ENCODE measurements at places on chromosomes 7 and 10.

DNA sequence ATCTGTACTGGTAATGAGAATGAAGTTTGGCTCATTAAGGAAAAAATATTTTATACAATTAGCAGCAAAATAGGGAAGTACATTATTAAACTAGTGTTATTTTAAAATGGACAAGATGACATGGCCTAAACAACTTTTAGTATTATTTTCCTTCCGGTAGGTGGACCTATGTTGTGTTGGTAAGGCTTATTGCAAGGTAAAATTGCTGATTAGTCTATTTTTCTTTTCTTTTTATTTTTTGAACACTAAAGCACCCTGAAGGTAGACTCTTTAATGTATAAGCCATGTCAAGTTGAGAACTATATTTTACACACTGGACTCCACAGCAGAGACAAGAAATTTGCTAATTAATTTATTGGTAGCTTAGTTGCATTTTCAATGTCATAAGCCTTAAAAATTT, 239.5 kb upstream of the POT1 start:
- DNase-seq, result no peak

DNA sequence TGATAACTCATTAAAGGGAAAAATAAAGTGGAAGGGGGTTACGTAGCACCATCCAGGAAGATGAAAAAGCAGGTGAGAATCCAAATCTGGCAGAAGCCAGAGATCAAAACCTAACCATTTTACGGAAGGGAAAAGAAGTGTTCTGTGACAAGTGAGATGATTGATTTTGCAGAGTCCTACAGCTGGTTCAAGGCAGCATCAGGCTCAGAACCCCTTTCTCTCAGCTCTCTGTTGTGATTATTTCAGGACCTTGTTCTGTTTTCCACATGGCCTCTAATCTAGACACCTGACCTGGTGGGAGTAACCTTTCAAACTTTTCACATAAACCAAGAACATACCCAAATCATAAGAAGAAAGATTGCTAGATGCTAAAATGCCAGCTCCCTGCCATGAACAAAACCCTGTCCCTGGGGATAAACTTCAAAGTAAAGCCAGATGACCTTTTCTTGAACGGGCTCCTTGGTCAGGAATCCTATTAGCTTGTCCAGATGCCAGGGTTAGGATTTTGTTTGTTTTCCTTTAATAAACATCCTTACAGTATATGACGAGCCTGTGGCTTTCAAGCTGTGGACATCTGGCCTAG, 5.9 kb downstream of the DUSP5 start:
- DNase-seq, result no peak

DNA sequence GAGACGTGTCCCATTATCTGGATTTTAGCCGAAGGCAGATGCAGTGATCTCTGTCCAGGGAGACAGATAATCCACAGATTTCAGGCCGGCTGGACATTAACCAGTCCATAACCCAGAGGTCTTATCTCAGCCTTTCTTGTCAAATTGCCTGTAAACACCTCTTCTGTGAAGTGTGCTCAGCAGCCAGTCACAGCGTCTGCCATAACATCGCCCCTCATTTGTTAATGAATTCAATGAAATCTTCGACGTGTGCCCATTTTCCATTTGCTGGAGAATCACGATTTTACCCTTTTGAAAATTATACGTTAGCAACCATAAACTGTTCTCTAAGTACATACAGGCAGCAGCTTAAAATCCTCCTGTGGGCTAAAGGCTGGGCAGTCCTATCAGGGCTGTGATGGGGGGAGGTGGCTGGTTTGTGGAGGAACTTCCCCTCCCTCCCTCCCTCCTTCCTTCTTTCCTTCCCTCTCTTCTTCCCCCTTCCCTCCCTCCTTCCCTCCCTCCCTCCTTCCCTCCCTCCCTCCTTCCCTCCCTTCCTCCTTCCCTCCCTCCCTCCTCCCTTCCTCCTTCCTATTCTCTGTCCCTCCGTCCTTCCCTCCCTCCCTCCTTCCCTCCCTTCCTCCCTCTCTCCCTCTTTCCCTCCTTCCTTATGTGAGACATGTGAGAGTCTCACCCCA, 26.6 kb upstream of the FAM20C start:
- no peak for DNase-seq

- DNase-seq, result no peak
Observed at GRCh38 chr10:87594864-87595263, 64.8 kb upstream of the PAPSS2 start.

DNA sequence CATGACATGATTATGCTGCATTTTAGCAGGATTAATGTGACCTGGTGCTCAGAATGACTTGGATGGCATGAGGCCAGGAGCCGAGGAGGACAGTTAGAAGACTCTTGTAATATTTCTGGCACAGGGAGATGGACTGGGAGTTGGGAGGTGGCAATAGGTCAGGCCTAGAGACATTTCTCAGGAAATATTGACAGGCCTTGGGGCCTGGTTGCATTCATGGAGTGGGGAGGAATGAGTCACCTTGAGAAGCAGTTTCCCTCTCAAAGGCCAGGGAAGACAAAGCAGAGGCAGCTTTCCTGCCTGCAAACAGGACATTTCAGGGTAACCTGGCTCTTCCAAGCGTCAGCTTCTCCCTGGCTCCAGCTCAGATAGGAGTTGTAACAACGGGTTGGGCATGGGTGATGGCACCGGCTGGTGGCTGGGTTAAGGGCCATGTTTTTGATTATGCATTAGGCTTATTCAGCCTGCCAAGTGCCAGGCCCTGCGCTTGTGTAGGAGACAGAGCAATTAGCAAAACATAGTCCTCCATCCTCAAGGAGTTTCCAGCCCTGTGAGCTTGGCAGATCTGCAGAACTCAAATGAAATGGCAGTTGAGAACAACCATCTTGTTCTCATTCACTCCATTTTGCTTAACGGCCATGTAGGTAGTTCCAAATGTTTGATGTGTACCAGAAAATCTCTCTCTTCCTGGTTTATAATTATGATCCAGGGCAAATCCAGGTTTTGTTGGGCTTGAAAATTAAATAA, 38.2 kb downstream of the HK1 start:
- no peak for DNase-seq

DNA sequence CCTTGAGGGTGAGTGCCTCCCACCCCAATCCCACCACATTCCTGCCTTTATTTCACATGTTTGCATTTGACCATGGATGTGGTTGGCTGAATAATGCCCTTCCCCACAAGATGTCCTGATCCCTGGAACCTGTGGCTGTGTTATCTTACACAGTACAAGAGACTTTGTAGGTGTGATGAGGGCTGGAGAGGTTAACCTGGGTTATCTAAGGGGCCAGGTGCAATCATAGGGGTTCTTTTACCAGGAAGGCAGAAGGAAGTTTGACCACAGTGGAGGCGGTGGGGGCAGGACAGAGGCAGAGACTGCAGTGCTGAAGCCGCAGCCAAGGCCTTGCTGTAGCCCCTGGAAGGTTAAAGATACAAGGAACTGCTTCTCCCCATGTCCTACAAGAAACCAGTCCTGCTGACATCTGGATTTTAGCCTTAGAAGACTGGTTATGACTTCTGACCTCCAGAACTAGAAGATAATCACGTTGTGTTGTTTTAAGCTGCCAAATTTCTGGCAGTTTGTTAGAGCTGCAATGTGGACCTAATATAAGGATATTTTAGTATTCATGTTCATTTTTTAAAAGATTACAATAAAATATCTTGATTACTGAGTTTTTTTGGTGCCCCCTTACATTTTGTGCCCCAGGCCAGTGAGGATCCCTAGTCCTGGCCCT, 136.6 kb downstream of the ARHGAP22 start:
- no peak for DNase-seq

GRCh38 chr7:32536585-32536984, 41.3 kb downstream of the AVL9 start:
- DNase-seq, result no peak

DNA sequence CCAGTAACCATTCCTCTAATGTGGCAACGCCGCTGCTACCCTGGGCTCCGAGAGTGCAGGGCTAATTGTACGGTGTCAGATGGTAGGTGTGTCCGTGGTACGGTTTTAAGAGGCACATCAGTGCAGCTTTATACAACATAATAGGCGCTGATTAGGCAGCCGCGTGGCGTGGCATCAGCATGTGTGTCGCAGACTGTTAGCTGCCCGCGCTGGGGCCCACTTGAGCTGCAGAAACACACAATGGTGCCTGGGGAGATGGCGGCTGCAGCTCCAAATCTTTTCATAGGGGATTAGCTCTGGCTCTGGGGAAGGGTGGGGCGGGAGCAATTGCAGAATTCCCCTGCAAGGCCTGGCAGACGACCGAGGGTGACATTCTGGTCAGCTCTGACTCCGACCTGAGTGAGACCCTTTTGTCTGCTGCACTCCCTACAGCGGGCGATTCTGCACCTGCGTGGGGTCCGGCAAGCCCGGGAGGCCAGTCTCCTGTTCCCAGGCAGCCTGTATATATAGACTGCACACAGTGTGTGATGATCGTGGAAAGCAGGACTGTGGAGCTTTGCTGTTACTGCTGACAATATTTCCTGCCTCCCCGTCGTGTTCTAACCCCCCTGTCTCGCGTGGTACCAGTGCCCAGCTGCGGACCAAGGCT, 722.7 kb upstream of the CELF2 start:
- DNase-seq, result no peak

- no peak for DNase-seq
Observed at GRCh38 chr10:111709603-111710002, 474.0 kb downstream of the GPAM start.

DNA sequence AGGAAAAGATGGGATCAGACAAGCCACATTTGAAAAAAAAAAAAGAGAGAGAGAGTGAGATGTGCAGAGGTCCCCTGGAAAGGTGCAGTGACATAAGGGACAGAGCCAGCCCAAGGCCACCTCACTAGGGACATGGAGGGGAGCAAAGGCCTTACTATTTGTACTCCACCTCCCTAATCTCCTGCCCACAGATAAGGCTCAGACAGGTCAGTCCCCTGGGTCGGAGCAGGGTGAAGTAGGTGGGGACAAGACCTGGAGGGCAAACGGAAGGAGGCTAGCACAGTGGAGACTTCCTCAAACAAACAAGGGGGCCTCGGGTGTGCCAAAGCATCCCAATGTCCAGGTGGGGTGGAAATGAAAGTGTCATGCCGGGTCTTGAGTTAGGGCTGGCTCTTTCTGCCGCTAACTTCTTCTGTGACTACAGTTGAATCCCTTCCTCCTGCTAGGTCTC, 7.0 kb downstream of the PRF1 start:
- no peak for DNase-seq

DNA sequence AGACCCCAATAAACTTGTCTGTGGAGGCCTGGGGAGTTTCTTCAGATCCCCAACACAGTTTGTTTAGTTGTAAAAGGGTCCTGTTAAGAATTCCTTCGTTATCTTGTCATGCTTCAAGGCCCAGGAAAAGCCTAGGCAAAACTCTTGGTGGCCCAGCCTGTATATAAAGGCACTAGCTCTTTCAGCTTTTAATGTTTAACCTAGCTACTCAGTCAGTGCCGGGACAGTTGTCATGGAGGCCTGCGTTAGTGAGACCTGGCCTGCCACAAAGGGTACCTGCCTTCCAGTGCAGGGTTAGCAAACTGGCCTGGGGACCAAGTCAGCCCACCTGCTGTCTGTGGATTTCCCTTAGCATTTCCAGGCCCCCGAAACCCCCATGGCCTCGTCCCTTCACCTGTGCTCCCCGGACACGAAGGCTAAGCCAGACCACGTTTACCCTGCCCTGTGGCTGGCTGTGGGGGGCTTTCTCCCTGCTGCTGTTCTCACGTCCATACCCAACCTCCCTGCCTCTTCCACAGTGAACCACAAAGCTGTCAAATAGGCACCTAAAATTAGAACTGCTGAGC, 96.9 kb upstream of the PPP2R2D start:
- no peak for DNase-seq

GRCh38 chr7:26165950-26166683, 14.1 kb downstream of the NFE2L3 start:
- DNase-seq, result no peak

DNA sequence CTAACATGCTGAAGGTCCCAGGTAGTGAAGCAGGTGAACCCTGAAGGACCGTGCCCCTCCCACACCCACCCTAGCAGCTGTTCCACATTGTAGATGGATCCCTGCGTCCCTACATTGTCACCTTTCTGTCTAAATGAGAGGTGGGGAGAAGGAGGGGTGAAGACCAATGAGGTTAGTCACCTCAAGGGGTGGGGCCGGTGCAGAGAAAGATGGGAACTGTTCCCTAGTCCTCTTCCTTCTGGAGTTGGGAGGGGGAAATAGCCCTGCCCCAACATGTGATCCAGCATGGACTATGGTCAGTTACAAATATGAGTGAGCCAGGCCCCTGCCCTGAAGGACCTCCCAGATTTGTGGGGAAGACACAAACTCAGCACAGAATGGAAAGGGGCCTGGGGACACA, 124.5 kb downstream of the LHPP start:
- no peak for DNase-seq

DNA sequence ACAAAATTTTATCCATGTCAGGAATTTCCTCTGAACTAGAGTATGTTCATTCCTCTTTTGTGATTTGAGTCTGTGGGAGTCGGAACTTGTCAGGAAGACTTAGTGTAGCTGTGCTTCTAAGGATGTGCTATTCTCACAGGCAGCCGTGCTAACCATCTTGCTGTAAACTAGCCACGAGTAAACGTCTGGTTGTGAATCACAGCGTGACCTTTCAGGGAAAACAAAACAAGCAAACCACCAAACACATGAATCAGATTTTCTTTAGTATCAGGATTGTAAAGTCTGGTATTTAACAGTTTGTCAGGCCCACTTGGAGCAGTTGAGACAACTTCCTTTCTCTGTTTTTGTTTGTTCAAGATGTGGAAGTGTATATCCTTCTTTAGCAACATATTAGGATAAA, 32.0 kb downstream of the AUTS2 start:
- DNase-seq, result no peak

DNA sequence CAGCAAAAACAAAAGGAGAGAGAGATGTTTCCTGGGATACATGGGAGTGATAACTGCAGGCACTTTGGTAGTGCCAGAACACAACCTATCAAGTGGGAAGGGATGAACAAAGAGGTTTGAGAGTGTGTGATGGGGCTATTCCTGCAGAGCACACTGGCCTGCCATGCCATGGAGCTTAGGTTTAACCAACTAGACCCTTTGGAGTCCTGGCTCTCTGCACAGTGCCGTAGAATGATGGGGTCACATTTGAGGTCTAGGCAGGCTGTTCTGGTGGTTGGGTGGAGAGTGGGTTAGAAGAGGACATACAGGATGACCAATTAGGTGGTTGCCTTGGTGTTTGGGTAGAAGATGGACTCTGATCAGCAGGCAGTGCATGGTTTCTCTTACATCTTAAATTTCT, 101.9 kb upstream of the HABP2 start:
- DNase-seq, result no peak

DNA sequence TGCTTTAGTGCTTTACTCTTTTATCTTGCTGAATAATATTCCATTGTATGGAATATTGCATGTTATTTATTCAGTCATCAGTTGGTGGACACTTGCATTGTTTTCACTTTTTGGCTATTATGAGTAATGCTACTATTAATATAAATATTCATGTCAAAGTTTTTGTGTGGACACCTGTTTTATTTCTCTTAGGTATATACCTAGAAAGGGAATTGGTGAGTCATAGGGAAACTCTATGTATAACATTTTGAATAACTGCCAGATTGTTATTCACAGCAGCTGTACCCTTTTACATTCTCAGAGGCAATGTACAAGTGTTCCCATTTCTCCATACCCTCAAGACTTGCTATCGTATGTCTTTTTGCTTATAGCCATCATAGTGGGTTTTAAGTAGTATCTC, 268.7 kb downstream of the SEMA3A start:
- DNase-seq, result no peak

- DNase-seq, result no peak
Observed at GRCh38 chr7:80373429-80374032, 138.3 kb downstream of the GNAT3 start.

GRCh38 chr10:125217990-125218675, 57.8 kb upstream of the CTBP2 start:
- DNase-seq, result no peak

GRCh38 chr10:86642021-86642420, 12.3 kb upstream of the OPN4 start:
- DNase-seq, result no peak
